CD4-positive, alpha-beta T cell treated with Interleukin-15 for 4 hours (primary cell): ENCODE measurements at places on chromosomes 11 and 22.
A peak's percentile ranks its signal among the peaks of the same experiment; 100 is the strongest.

GRCh38 chr11:101061606-101062005 is 68.0 kb downstream of the PGR start:
- no peak for DNase-seq

- DNase-seq: no peak
These were observed 154.7 kb downstream of the BLID start for GRCh38 chr11:121961321-121961801.

GRCh38 chr11:44011797-44012196 is 36.0 kb upstream of the ACCSL start:
- no peak for DNase-seq

DNA sequence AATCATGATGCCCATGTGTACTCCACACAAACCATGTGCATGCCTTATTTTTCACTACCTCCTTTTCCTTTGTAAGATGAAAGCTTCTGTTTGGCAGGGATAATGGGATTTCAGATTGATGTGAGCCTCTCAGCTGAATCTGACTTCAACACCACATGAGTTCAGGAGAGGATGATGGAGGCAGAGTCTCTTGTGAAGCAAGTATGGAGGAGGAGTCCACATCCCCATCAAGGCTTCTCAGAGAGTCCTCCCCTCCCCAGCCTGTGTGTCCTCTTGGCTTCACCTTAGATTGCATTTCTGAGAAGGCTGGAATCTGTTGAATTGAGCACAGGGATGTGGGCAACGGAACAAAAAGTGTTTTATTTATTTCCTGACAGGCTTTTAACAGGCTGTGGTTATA is 370.4 kb downstream of the FAT3 start:
- no peak for DNase-seq

- no peak for DNase-seq
These were observed 177.0 kb downstream of the KIF18A start for GRCh38 chr11:27930946-27931345.

- DNase-seq: no peak
These were observed 177.5 kb upstream of the TMEM45B start for GRCh38 chr11:129637983-129638776.

DNA sequence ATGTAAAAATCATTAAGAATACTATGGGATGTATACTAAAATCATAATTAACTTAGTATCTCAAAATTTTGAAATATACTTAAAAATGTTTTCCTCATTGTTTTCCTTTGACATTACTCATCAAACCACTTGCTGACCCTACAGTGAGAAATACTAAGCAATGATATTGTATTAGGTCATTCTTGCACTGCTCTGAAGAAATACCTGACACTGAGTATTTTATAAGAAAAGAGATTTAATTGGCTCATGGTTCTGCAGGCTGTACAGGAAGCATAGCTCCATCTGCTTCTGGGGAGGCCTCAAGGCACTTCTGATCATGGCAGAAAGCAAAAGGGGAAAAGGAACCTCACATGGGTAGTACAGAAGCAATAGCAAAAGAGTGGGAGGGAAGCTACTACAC is 950.9 kb upstream of the CHORDC1 start:
- DNase-seq: no peak

- DNase-seq: peak; percentile 2
These were observed 37.9 kb downstream of the NECTIN1 start for GRCh38 chr11:119691020-119691666.

GRCh38 chr11:74380746-74381439 is 17.3 kb downstream of the PGM2L1 start:
- no peak for DNase-seq

DNA sequence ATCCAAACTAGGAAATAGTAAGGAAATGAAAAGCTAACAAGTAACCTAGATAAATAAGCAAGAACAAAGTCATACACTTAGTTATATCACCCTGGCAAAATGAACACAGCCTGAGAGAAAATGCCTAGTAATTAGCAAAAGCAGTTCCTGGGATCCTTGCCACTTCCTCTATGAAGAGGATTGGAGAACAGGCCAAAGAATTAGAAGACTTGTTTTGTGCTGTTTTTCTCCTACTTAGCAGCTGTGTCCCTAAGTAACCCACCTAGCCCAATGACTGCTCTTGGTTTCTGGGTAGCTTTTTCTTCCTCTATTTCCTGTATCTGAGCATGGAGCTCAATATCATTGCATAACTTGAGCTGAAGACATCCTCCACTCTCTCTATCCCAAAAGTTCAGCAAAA is 713.9 kb downstream of the ETS1 start:
- DNase-seq: no peak

DNA sequence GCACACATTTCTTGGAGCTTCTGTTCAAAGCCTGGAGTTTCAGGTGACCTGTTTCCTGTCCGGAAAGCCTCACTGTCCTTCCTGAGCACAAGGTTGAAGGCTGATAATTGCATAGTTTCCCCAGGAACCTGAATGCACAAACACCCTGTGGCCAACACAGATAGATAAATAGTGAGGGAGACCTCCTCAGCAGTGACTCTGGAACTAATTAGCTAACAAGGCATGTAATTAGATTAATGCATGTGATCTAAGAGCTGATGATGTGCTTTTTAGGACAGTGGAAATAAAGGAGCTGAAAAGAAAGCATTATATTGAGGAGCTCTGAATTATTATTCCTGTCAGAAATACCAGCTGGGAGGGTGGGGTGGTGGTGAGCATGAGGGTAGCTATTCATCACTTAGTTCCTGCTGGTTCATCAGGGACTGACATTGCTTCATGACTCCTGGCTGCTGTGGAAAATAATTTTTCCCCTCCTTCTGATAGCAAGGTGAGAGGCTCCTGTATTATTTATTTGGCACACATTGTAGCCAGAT is 101.1 kb downstream of the NELL1 start:
- no peak for DNase-seq

GRCh38 chr11:8593455-8593854 is 573 bp downstream of the STK33 start:
- no peak for DNase-seq

GRCh38 chr11:2796091-2796490 is 89.5 kb downstream of the CDKN1C start:
- no peak for DNase-seq
